ENCODE measurements at places on chromosomes 3 and 15.

GRCh38 chr3:119194237-119195150, 21.1 kb downstream of the UPK1B start:
- no peak for DNase-seq

DNA sequence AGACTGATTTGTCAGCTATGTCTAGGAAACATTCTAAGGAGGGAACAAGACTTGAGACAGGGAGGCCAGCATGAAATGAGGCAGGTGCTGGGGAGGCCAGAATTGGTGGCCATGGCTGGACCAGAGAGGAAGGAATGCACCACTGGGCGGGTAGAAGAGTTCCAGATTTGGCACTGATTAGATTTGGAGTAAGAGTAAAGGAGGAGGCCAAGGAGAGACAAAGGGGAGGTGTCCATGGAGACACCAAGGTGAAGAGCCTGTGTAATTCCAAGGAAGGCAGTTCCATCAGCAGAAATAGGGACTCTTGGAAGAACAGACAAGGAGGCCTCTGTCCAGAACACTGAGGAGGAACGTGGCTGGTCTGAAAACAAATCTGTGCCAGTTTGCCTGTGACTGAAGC, 1.8 kb downstream of the ARNT2 start:
- DNase-seq, result no peak

DNA sequence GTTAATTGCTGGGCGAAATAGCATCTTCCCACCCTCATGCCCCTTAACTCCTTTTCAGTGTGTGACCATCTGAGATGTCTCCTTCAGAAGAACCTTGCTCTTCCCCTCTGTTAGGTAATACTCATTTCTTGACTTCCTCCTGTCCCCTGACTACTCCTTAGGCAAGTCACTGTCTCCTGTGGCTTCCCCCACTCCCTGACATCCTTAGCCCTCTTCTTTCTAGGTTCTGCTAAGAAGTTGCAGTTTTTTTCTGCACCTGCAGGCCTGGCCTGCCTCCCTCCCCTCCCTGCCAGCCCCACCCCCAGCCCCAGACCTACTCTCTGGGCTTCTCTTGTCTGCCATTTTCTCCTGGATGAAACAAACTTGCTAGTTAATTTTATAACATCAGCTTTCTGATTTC, 15.2 kb upstream of the EID1 start:
- DNase-seq, result no peak

- no peak for DNase-seq
These were observed 4.3 kb upstream of the FGD5 start for GRCh38 chr3:14814411-14814871.

DNA sequence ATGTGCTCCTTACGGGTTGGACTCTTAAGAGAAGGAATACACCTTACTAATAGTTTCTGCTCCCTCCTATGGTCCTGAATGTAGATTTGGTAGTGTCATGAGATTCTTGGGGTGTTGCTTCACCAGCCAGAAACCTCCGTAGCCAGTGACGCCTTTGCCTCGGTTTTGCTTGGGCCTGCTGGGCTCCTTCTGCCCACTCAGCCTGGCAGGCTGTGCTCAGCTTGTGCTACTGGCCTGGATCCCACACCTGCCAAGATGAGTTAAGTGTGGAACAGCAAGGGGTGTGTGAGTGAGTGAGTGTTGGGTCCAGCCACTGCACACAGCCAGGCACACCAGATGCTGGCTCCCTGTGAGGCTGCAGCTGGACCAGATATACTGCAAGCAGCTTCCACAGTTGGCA, 560.1 kb downstream of the NLGN1 start:
- DNase-seq, result no peak

DNA sequence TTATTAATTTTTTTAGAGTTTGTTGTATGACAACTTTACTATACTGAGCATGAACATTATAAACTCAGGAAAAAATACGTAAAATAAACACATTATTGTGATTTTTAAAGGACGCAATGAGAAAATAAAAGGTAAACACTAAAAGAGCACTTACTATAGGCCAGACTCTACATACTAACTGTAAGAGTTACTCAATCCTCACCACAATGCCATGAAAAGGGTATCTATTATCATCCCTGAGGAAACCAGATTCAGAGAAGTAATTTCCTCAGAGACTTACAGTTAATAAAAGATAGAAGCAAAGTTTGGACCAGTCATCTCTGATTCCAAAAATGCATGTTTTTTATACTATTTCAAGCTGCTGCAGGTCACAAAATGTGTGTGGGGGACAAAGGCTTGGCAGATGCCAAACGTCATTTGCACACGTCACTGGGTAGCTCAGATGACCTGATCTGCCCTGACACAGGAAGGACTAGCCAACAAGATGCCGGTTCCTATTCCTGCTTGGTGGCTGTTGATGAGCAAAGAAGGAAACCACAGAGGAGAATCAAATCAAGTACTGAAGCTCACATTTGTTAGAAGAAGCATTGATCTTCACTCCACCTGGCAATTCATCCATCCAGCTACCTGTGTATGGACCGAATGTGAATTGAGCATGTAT, 42.3 kb downstream of the KLHL6 start:
- DNase-seq, result no peak

Measured in Panc1 (cell line).